Ammon's horn (tissue), 1 donor: ENCODE measurements at places on chromosomes 7 and 10.

GRCh38 chr10:97427571-97428179, 1.7 kb downstream of the PGAM1 start:
- no peak for DNase-seq

DNA sequence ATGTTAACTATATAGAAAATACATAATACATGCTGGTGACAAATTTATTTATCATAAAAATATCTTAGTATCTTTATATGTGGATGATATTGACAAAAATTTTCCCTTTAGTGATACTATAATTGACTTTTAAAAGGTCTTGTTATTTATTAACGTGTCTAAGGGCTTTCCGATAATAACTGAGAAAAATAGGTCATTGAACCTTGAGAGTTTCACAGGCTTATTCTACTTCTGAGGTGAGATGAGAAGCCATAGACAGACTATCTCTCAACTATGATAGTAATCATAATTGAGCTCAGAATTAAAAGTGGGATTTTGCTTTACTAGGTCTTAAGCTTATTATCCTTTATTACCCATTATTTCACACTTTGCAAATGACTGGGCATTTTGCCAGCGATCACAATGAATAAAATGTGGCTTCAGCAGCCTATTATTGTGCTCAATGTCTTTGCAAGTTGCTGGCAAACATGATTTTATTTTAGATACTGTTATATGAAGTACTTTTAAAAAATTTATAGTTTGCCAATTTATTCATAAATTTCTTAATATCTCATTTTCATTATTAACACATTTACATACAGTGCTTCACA, 574.5 kb downstream of the ZWINT start:
- DNase-seq = no peak

GRCh38 chr7:630111-630511, 96.4 kb upstream of the DNAAF5 start:
- DNase-seq = no peak

GRCh38 chr10:103188853-103189252, 4.2 kb downstream of the NT5C2 start:
- DNase-seq = peak; percentile 34

DNA sequence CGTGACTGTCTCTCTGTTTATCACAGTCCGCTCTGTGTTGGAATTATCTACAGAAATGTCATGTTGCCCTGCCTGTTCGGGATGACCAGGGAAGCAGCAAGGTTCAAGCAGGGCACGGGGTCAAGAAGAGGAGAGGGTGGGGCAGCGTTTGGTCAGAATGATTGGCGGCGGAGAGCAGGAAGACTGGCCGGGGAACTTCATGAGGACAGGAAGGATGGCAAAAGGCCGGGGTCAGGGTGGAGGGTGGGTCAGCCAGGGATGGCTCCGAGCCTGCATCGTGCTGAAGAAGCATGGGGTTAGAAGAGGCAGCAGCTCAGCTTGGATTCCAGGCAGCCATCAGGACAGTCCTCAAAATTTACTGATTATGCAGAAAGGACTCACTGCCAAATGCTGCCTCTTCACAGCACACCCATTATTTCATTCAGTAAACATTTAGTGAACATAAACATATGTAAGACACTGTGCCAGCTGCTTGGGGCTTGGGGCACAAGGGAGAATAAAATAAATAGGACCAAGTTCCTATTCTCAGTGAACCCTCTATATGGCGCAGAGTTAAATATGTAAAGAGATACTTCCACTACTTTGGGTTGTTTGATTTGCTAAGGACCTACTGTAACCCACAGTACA, 42.8 kb downstream of the WNT2 start:
- no peak for DNase-seq

DNA sequence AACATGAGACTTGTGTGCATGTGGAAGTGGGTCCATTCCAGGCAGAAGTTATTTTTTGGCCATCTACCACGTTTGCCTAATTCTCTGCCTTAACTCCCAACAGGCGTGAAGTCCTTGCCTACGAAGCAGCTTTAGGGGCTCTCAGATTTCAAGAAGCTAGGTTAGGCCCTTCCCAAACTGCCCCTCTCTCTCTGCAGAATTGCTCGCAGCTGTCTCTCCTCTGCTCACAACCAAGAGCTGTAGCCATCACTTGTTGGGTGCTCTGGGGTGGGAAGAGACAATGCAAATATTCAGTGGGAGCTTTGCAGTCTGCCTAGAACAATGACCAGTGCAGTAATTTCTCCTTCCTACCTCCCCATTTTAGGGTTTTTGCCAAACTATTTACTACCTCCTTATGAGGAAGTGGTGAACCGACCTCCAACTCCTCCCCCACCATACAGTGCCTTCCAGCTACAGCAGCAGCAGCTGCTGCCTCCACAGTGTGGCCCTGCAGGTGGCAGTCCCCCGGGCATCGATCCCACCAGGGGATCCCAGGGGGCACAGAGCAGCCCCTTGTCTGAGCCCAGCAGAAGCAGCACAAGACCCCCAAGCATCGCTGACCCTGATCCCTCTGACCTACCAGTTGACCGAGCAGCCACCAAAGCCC, 24.9 kb downstream of the CYP17A1 start:
- DNase-seq = peak; percentile 57
